Astrocyte (in vitro differentiated cells and primary cell): ENCODE measurements at places on chromosomes 7 and 10. TPM values are rescaled to one million over a fixed set of nuclear protein-coding genes. Genes with fewer than 3 reads are reported as not detected.

The TAS2R41 gene
- not detected in 2 replicates for total RNA-seq

The SLC16A9 gene
- 3.4 and 4.4 TPM in 2 replicates for total RNA-seq

The ADRB1 gene
- total RNA-seq, result 0.62 and 1.3 TPM in 2 replicates

The CTNNA3 gene
- total RNA-seq, result 0.73 and 0.75 TPM in 2 replicates

The SORBS1 gene
- 5.1 and 6.0 TPM in 2 replicates for total RNA-seq

The OR2A12 gene
- not detected in 2 replicates for total RNA-seq

The ASB15 gene
- total RNA-seq, result not detected in 2 replicates

The CYP3A5 gene
- total RNA-seq, result 0.07 TPM in 1 of 2 replicates, not detected in the other

The ATRNL1 gene
- total RNA-seq, result 15.8 and 17.5 TPM in 2 replicates

The OPN1SW gene
- not detected in 2 replicates for total RNA-seq

DNA sequence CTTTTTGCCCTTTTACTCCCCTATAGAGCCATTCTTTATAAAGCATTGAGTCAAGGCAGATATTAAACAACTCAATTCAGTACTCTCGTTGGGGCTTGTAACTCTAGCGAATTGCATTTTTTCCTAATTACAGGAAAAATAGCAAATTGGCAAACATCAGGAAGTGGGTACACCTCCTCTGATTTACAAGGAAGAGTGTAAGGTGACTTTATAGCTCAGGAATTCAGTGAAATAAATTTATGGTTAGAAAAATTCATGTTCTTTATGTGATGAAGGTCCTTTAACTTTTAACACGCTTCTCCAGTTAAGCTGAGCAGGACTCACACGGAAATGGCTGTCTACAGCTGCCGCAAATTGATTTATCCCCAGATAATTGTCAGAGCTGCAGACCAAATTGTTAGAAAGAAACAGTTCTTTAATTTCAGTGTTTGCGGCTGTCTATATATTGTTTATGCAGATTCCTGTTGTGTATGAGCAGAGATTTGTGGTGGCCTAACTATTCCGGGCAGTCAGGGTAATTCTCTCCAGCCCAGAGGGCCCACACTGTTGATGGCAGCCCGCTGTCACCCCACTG lies 151.1 kb upstream of the MKI67 start:
- no peak for DNase-seq

- no peak for DNase-seq
These were observed 18.2 kb downstream of the LSM5 start for GRCh38 chr7:32472015-32472414.

- DNase-seq, result no peak
These were observed 14.9 kb upstream of the GATAD1 start for GRCh38 chr7:92432299-92432946.

- DNase-seq, result no peak
These were observed 27.8 kb upstream of the FOXL3 start for GRCh38 chr7:262251-262572.

- DNase-seq, result no peak
These were observed 73.3 kb downstream of the DNAH11 start for GRCh38 chr7:21616091-21616490.

DNA sequence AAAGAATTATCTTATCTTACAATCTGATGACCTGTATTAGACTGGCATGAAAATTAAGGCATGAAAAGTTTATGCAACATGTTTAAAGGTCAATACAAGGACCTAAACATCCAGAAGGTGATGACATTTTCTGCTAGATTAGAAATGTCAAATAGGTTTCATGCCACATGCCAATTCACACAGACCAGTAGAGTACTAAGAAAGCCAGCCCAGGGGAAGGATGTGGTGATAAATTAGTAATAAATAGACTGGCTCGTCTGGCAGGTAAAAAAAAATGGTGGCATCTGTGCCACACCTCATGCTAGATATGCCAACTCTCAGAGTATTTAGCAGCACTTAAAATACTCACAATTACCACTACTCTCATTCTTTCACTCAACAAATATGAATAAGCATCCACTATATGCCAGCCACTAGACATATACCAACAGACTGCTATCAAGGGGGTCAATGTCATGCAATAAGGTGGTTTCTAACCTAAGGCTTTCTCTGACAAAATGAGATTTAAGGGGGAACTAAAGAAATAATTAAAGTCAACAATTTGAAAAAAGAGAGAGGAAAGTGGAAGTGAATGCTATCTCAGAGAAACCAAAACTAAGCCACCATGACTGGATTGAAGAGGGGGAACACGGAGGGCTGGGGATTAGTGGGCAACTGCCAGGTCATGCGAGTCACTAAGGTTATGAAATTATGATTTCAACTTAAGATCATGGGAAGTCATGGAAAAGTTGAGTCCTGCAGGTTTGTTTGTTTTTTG lies 83.5 kb downstream of the SGMS1 start:
- no peak for DNase-seq

- no peak for DNase-seq
These were observed 462.9 kb upstream of the ZMIZ1 start for GRCh38 chr10:78605800-78606350.

- peak; percentile 44 for DNase-seq
These were observed 54.1 kb upstream of the CYP26C1 start for GRCh38 chr10:93006435-93007039.

- no peak for DNase-seq
These were observed 30.8 kb downstream of the VAX1 start for GRCh38 chr10:117107238-117107637.

DNA sequence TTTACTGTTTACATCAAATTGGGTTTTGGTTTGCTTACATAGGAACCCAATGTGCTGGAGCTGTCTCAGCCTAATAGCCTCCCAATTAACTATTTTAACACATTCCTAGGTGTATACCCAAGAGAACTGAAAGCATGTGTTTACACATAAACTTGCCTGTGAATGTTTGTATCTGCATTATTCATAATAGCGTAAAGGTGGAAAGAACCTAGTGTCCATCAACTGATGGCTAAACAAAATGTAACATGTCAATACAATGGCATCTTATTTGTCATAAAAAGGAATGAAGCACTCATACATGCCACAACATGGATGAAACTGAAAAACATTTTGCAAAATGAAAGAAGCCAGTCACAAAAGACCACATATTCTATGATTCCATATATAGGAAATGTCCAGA lies 160.6 kb upstream of the EEPD1 start:
- no peak for DNase-seq

GRCh38 chr10:35324196-35324595 lies 12.1 kb upstream of the CCNY start:
- DNase-seq, result peak; percentile 69

GRCh38 chr7:6423942-6424701 lies 23.6 kb downstream of the DAGLB start:
- no peak for DNase-seq

DNA sequence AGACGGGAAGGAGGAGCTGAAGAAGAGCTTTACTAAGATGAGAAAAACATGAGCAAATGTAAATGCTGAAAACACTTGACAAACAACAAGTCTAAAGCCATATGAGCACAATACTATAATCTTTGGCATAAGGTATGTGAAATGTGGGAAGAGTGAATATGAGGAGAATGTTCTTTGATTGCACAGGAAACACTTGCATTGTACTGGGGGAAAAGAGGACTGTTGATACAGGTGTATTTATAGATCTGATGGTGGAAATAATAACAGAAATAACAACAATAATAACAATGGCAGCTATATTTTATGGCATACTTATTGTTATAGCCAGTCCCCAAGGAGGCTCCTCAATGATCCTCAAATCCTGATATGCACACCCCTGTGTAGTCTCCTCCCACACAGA lies 23.0 kb downstream of the ARHGAP12 start:
- no peak for DNase-seq

DNA sequence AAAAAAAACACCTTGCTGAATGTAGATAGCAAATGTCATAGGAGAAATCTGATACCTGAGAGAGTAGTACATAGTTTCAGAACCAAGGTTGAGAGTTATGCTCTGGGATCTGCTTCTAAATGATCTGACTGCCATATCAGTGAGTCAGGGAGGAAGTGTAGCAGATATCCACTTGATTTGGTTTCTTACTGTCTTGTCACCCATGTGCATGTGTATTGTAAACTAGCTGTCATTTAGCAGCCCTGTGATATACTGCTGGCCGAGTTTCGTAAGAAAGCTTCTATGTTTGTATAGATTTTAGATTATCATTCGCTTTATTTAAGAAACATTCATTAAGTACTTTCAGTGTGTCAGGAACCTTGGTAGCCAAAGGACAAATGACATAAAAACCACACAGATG lies 42.0 kb downstream of the SP4 start:
- no peak for DNase-seq

DNA sequence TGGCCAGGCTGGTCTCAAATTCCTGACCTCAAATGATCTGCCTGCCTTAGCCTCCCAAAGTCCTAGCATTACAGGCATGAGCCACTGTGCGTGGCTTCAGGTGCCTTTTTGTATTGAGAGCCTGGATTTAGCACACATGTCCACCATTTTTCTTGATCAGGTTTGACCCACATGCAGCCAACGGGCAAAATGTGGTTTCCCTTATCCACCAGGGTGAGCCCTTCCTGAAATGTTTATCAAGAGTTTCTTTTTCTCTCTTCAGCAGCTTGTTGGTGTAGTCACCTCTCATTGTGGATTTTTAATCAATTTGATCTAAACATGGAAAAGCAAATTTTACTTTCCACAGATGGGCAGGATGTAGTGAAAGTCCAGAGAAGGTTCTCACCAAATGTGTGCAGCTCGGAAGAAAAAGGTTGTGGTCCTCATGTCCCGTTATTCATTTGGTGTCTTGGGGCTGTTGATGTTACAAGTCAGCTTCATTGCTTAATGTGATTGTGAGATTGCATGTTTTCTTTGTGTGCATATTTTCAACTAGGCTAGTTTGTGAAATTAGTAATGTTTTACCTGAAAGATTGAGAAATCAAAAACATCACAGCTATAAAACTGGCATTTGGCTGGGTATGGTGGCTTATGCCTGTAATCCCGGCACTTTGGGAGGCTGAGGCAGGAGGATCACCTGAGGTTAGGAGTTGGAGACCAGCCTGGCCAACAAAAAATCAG lies 28.9 kb downstream of the GUSB start:
- DNase-seq, result no peak

- DNase-seq, result no peak
These were observed 8.3 kb downstream of the FAM20C start for GRCh38 chr7:200704-201103.

GRCh38 chr7:47143339-47143738 lies 438.6 kb downstream of the TNS3 start:
- peak; percentile 79 for DNase-seq

DNA sequence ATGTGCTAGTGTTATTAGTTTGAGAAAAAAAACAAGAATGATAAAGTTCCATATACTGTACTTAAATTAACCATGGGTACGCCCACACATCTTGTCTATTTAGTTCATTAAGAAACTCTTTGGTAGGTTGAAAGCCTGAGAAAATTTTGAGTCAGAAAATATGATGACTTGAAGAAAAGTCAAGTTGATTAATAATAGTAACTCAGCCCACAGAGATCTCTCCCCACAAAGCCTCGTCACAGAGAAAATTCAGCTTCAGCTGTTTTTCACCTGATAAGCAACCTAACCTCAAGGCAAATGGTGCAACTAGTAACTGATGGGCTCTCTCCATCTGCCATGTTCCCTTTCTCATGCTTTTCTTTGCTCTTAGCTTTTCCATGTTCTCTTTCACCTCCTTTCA lies 1021.6 kb downstream of the GATA3 start:
- DNase-seq, result no peak

- DNase-seq, result no peak
These were observed 7.3 kb downstream of the MMP21 start for GRCh38 chr10:125768219-125768855.

GRCh38 chr7:24923172-24923865 lies 56.7 kb downstream of the OSBPL3 start:
- DNase-seq, result no peak

DNA sequence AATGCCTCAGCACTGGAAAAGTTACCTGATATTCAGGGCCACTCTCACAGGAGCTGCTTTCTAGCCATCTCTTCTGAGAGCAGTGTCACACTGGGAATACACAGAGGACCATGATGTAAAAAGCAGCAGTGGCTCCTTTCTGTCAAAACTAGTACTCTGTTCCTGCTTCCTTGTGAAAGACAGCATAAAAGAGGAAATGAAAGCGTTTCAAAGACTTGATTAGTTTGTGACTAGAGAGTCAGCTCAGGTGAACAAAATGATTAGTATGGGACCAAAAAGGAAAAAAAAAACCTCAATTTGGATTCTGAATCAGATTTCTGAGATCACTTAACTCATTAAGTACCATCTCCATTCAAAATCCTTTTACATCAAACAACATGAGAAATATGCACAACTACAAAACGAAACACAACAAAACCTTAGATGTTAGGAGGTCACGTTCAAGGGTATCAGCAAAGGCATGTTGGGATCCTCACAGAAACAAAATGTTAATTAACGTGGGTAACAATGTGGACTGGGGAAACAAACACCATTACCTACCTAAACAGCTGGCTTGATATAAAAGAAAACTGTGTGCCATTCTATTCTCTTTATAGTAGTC lies 103.7 kb downstream of the MACC1 start:
- no peak for DNase-seq

DNA sequence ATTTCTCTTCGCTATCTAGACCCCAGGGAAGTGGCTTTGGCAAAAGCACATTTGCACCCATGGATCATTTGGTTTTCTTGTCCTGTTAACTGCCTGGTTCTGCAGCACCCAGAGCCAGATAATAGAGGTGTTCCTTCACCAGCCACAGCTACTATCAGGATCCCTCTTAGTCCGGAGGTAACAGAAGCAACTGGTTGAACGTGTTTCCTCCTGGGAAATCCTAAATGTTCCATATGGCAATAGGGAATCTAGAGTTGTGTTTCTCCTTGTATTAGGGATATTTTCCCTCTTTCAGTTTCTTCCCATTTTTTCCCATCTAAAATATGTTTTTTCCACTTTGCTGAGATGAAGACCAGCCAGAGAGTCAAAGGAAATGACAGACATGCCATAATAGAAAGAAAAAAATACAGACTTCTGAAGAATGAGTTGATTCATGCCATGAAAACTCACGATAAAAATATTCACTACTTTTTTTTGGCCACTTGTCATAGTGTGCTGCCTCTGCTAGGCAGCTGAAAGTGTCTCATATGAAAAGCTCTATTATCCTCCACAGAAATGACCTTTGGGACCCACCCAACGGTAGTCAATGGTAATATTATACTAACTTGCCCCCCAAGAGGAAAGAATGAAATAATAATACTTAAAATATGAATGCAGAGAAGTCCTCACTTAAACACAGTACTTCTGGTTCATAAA lies 472.8 kb downstream of the KCNMA1 start:
- peak; percentile 60 for DNase-seq

DNA sequence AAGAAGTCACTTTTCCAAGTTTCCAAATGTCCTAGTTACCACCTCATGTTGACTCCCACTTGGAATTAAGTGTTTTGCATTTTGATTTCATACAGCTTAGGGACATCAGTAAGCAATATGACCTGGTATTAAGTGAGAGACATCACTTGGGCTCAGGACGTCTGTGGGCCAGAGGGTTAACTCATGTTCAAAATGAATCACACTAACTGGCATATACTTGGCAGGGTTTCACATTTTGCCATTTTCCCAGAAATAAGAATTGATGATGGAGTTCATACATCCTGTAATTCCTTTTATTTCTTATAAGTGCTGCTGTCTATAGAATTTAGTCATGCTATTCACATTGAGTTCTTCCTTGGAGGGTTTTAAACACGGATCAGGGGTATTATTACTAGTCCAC lies 516.5 kb downstream of the PHTF2 start:
- DNase-seq, result no peak

- peak; percentile 1 for DNase-seq
These were observed 141.3 kb upstream of the VKORC1L1 start for GRCh38 chr7:65731562-65732035.
